ENCODE measurements at places on chromosomes 5 and 9.

DNA sequence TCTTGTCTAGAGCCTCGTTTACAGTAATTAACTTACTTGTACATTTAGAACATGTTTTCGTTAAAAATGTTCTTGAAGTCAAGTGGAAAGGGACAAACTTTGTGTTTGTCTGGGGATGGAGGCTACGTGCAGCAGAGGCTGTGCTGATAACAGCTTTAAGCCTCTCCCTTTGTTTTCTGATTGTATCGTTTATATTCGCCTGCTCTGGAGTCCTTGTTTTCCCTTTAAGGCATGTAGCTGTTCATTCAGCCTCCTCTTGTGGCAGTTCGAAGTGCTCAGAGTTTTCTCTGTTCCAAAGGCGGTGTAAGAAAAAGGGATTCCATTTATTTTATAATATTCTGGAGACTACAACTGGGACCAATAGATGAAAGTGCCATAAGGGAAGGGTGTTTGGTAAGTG lies 1.9 kb downstream of the SLC36A1 start:
- DNase-seq = no peak

DNA sequence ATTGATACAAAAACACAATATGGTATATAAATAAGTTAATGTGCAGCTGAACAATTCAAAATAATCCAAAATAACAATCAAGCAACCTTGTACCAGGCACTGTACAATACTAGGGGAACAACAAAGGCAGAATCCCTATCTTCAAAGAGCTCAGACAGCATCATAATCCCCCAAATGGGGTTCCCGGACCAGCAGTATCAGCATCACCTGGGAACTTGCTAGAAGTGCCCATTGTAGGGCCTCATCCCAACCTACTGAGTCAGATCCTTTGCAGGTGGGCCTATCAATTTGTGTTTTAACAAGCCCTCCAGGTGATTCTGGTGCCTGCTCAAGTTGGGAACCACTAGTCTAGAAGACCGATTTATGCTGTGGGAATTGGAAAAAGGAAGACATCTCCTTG lies 27.1 kb downstream of the SLIT3 start:
- no peak for DNase-seq

DNA sequence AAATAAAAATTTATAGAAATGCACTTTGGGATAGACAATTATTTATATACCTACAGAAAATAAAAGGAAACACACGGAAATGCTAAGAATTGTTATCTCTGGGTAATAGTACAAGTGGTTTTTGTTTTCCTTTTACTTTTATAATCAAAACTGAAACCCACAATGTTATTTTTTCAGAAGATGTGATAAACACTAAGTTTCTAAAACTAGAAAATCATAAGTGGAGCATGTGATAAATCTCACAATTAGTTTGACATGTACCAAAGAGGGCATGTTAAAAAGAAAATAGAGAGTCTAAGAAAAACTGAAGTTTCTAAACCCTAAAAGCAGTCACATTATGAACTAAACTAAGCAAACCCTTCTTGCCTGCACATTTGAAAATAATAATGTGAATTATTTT lies 61.1 kb downstream of the OXCT1 start:
- no peak for DNase-seq

DNA sequence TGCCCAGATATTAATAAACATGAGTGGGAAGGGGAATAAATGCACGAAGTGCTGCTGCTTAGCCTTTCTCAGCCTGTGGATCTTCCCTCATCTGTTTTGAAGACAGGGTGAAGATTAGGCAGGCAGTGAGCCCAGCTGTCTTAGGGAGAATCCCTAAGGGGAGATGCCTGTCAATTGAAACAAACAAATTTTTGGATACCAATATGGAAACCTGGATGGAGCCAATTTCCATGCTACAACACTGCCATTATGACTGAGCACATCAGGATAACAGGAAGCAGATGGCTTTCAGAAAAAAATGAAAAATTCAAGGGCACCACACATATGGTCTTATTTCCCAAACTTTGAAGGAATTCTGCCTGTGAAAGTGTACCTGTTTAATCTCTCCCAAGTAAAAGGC lies 80.3 kb downstream of the HMHB1 start:
- DNase-seq = no peak
